Foreskin keratinocyte (primary cell): ENCODE measurements at places on chromosomes 5 and 9.

DNA sequence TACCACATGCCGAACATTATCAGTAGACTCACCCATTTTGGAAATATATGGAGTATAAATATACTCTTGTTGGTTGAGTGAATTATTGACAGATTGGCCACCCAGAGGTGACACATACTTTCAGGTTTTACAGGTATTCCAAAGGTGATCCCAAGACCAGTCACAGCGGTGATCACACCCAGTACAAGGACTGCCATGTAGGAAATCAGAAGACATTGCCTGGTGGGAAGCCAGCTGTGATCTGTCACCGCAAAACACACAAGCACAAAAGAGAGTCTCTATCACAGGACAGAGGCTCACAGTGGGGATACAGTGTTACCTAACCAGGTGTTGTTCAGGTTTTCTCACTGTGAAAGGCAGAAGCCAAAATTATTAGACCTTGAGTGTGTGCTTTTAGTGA is 15.8 kb downstream of the BTF3 start:
- DNase-seq, result no peak

DNA sequence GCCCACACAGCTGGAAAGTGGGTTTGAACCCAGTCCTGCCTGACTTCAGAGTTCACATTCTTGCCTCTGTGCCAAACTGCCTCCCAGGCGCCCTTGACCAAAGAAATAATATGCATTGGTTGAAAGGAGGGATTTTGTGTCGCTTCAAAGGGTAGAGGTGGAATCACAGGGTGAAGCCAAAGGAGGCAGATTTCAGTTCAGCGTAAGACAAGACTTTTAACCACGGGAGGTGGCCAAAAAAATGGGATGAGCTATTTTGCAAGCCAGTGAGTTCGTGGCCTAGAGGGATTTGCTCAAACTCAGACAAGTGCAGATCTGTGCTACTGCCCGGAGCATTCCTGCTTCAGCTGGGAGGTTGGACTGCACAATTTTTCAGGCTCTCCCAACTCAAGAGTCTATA is 57.6 kb upstream of the RANBP3L start:
- DNase-seq, result peak; percentile 36

DNA sequence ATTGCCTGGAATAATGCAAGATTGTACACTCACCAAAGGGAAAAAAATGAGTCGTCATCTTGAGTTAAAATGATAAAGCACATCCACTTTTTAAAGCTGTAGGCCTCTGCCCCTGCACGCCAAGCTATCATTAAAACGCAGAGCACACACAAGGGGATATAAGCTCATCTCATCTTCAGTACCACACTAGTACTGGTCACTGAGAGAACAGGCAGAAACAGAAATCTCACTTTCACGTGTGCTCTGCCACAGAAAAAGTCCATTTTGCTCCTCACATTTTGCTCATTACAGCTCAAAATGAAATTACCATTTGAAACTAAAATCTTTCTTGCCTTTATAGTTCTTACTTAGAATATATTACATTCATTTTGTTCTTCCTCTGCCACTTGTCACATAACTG is 99.2 kb upstream of the SLC30A5 start:
- DNase-seq, result no peak

DNA sequence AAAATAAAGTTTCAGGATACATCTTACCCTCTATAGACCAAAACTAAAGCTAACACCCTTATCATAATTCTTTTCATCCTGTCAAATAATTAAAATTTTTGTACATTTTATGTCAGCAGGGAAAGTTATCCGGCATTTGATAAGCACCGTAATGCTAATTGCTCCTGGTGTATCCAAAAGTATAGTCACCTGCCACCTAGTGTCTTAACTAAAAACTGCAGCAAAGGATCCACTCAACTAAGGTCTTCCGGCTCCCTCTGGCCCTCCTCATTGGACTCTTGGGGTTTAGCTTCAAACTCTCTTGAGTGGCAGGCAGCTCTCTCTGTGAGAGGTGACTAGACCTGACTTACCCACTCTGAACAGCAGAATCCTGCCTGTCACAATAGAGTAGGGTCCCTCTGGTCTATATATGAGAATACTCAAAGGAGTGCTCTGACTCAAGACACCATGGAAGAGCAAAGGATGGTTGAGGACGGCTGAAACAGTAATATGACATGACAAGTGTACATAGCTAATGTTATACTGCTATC is 60.4 kb upstream of the CAST start:
- DNase-seq, result peak; percentile 49

GRCh38 chr5:24899180-24899579 is 254.4 kb upstream of the CDH10 start:
- no peak for DNase-seq

DNA sequence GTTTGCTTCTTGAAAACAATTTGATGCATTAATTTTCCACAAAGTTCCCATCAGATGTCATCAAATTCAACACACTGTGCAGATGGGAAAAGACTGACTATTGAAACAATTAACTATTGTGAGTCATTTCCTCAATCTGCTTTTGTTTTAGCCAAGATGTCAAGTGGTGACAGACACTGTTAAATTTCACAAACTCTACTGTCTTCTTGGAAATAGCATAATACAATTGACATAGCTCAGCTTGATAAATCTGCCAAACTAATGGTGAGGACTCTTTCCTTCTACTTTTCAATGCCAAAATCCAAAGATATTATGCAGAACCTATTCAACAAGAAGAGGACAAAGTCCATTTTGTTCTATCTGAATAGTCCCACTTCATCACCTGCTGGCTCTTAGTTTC is 242.3 kb downstream of the CAAP1 start:
- DNase-seq, result no peak

- DNase-seq, result peak; percentile 36
Measured at GRCh38 chr5:141877356-141878185, 639 bp downstream of the PCDH1 start.

DNA sequence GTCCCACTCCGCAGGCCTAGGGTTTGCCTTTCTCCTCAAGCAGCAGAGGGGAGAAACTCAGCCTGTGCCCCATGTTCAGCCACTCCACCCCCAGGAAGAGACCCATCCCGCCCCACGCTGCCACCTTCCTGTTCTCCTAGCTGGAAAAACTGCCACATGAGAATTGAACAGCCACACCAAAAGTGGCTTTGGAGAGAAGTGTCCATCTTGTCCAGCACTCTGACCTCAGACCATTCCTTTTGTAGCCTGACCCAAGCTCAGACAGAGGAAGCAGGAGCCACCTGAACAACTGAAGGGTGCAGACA is 8.3 kb upstream of the SLC25A48 start:
- no peak for DNase-seq

GRCh38 chr5:74433896-74434829 is 206.4 kb downstream of the ENC1 start:
- no peak for DNase-seq

DNA sequence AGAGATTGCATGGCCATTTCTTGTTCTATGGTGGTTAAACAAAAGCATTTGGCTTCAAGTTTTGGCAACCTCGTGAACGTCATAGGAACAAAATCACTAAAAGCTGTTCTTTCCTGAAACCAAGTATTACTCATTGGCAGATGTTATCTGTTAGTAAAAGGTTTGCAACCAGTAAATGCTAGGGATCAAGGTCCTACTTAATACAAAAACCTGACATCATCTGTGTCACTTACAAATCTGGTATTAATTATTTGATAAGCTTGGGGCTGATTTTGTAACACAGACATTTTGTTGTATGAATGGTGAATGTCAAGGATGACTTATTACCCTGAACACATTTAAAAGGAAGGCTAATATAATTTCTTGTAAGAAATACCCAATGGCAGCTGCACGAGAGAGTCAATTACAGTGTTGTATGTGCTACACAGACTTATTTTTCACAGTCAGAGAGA is 486.4 kb upstream of the ZNF608 start:
- DNase-seq, result peak; percentile 56

DNA sequence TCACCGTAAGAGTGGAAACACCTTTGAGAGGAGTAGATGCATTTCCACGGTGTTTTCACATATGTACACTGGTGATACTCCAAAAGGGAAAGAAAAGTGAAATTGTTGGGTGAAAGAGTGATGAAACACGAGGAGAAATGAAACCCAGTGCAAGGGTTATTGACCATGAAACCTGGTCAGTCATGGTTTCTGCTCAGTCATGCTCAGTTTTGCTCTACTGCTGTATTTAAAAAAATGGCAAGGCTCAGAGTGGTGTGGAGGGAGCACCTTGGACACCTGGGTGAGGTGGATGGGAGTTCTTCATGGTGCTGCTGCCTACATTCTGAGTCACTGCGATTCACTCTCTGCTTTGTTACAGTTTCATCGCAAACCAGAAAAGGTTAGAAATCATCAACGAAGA is 32.3 kb downstream of the NTRK2 start:
- peak; percentile 69 for DNase-seq

DNA sequence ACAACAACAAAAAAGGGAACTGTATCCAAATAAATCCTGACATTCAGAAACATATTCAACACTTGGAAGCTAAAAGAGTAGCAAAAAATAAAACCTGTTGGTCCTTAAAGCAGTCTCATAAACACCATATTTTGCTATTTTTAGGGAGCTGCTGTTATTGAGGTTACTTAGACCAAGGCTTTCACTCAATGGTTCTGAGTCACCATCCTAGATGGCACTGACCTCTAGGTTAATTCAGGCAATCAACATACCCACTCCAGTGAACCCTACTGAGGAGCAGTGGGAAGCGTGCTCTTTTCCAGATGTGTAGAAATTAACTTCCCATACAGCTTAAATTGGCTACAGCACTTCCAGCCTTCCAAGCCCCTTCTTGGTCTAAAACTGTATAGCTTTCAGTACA is 5.2 kb downstream of the GNAQ start:
- DNase-seq, result peak; percentile 21

GRCh38 chr9:122370303-122370702 is 521 bp upstream of the PTGS1 start:
- DNase-seq, result no peak

GRCh38 chr5:76406673-76407072 is 3.6 kb downstream of the IQGAP2 start:
- no peak for DNase-seq

DNA sequence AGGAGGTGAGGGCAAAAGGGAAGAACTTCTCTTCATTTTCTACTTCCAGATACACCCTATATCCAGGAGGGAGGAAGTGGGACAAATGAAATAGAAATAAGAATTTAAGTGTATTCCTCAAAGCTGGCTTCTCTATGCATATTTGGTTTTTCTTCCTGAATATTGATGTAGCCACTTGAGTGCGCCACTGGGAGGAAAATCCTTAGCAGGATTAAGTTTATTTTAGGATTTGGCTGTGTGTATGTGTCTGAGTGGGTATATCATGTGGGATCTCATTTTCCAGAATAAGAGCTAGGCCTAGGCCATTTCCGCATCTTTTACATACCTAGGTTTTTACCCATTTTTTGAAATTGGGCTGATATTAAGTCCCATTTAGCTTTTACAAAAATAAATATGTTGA is 42.5 kb downstream of the MAP1B start:
- DNase-seq, result no peak

- no peak for DNase-seq
Measured at GRCh38 chr5:9599391-9599790, 30.8 kb downstream of the TAS2R1 start.

DNA sequence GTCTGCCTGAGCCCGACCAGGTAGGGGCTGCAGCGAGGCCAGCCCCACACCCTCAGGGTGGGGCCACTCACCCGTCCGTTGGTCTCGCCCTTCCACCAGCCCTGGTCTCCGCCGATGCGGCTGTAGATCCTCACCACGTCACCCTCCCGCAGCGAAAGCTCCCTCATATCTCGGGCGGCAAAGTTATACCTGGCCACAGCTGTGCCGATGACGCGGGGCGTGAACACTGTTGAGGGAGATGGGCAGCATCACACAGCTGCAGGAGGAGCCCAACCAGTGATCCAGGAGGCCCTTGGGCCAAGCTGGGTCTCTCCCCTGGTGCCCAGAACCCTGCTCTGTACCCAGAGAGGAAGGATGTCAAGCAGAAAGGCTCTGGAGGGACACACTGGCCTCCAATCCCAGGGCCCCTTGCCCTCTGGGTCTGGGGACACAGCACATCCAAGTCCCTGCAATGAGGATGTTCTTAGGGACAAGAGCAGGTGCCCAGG is 30.3 kb upstream of the SARDH start:
- no peak for DNase-seq

DNA sequence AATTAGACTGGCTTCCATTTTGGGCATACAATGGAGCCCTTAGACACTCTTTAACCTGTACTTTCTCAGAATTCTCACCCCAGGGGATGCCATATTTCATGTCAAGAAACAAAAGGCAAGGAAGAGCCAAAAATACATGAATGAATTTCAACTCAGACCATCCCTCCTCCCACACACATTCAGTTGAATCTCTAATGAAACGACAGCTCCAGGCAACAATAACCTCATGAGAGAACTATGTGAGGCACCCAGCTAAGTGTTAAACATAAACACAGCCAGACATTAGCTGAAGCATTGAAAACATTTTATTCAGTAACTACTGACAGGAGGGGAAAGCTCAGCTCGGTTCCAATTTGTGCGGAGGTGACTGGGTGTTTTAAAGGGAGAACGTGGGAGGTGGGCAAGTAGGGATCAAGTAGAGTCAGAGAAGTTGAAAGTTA is 1359.1 kb upstream of the CDH9 start:
- peak; percentile 86 for DNase-seq

GRCh38 chr9:78573669-78574068 is 276.7 kb downstream of the PSAT1 start:
- DNase-seq, result no peak

DNA sequence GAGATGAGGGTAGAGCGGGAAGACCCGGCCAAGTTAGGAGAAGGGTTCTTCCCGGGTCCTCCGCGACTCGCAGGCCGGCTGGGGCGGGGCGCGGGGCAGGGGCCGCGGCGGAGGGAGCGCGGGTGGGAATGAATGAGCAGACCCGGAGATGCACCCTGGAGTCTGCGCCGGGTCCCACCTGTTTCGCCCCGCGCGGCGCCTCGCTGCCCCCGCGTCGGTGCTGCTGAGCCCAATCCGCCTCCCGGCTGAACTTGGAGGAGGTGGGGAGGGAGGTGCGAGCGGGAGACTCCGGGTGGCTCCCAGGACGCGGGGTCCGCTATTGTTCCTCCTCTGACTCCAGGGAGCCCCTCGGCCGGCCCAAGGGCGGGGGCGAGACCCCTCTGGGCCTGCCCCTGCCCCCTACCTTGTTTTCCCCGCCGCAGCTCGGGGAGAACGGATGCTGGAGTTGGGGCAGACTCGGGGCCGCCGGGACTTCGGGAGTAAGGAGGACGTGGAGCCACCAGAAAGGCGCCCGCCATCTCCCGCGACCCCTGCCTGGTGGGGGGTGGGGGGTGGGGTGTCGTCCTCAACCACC is 659 bp downstream of the RAI14 start:
- no peak for DNase-seq
